HFFc6 (cell line): ENCODE measurements at places on chromosomes 3 and 15.

DNA sequence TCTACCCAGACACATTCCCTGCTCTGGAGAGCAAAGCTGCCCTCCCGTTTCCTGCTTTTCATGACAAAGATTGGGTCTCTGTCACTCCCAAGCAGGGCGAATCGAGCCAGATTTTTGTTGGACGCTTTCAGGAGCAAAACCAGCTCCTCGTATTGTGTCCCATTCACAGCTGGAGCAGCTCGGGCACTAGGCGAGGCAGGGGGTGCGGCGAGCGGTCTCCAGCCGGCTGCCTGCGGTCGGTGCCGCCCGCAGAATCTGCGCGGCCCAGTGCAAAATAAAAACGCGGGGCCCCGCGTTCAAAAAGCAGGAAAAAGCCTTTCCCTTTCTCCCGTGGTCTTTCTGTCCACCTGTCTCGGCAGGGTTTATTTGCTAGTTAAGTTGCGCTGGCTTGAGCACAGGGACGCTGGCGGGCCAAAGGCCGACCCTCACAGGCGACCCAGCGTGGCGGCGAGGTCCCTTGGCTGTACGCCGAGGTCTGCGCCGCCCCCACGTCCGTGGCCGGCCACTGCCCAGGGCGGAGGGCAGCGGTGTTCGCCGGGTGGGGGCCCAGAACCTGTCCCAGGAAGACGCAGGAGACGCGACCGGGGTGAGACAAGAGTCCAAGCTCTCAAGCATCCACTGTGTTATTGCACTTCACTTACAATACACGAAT is 71.2 kb downstream of the CYP19A1 start:
- no peak for DNase-seq

DNA sequence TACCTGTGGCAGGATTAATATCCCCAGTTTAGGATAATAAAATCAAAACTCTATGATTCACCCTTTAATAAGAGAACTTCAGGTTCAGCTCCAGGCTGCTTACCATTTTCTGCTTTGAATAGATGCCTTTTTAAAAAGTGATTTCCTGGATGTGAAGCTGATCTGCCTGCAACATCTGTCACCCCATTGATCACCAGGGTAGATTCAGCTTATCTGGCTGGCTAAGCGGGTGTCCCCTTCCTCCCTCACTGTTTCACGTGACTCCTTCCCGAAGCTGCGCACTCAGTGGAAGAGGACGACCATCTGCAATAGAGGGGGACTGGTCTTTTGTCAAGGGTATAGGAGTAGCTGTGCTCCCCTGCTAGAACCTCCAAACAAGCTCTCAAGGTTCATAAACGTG is 128.1 kb downstream of the IL1RAP start:
- no peak for DNase-seq

GRCh38 chr3:126679831-126680666 is 24.0 kb upstream of the CHCHD6 start:
- peak; percentile 66 for DNase-seq

DNA sequence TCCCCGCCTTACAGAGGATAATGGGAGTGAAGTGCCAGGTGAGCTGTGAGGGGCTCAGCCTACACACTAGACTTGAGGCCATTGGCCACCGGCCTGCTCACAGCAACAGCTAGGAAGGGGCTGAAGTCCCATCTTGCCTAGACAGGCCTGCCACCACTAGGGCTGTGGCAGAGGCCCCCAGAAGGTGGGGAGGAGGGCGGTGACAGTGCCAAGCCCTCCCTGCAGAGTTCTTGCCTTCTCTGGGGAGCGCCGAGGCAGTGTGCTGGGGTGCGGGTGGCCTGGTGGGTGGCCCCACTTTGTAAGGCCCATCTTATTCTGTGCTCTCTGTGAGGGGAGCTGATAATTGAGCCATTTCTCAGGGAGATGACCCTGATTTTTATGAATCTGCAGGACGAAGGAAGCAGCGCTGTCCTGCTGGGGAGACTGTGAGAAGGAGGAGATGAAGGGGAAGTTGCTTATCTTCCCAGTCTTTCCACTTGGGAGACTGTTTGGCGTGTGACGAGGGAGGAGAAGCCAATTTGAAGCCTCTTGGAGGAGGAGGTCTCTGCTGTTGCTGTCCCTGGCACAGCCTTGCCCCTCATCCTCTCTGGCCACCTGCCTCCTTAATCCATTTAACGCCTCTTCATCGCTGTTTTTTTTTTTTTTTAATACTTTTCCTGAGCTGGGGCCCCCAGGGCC is 104.3 kb downstream of the LINGO1 start:
- DNase-seq = no peak

DNA sequence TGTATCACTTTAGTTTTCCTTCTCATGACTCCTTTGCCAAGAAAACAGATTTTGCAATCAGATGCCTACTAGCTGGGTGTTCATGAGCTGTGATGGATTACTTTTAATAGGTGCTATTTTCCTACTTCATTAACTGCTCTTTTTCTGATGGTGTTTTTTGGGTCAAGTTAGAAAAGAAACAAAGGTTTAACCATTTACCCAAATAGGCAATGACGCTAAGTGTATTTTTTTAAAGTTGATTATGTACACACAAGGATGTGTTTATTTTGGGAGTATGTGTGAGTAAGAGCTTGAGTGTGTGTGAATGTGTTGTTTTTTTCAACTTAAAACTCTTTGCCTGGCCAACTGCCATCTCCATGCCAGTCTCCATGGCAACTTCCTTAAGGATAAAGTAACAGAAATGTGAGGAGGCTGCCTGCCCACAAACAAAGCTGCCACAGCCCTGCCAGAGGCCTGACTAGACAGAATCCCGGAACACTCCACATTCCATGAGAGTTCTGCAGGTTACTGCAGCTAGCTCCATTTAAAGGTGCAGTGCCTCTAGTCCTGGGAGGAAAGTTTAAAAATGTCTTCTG is 215.6 kb upstream of the RBMS3 start:
- peak; percentile 98 for DNase-seq

DNA sequence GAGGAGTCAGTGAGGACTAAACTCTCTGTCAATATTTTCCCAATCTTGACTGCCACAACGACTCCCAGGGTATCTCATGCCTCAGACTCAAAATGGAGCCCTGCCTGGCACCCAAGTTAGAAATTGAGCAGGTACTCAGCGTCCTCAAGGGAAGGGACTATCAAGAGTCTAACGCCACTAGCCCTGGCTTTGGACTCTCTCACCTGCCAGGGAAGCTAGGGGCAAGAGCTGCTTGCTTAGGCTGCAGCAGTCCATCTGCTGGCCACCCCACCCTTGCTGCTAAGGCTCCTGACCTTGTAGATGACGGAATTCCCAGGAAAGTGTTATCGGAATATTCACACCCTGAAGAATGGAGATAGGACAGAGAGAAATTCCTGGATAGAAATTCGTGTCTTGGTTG is 33.0 kb downstream of the ZIC4 start:
- no peak for DNase-seq

GRCh38 chr3:23830869-23831484 is 25.2 kb downstream of the UBE2E1 start:
- DNase-seq = no peak

GRCh38 chr15:37764733-37765191 is 169.7 kb upstream of the TMCO5A start:
- DNase-seq = peak; percentile 63

GRCh38 chr15:100869151-100869999 is 10.3 kb upstream of the ALDH1A3 start:
- DNase-seq = no peak

DNA sequence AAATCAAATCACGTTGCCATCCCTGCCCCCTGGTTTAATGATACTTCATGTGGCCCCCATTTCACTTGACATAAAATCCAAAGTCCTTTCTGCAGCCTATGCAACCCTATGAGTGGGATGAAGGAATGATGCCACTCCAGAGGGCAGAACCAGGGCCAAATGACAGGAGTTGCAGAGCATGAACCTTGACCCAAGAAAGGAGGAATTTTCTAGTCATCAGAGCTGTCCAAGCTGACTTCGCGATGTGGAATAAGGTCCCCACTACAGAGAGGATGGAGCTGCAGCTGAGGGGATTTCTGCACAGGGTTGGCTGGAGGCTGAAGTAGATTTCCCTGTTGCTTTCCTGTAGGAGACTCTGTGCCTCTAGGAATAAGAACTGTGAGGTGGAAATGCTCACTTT is 15.8 kb upstream of the EPHB3 start:
- DNase-seq = no peak

GRCh38 chr15:27865323-27865922 is 233.7 kb downstream of the OCA2 start:
- no peak for DNase-seq

DNA sequence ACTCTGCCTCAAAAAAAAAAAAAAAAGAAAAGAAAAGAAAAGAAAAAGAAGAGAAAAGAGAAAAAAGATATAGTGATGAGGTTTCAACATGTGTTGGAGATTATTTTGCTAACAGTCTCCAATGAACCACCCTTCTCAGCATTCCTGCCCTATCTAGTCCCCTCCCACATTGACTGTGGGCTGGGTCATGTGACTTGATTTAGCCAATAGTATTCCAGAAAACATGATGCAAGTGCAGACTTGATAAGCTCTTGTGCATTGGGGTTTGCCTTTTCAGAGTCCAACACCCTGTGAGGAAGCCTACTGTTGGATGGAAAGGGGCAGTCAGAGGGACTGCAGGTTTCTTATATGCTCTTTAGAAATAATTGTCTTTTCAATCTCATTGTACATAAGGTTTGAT is 37.8 kb upstream of the MED12L start:
- DNase-seq = no peak

DNA sequence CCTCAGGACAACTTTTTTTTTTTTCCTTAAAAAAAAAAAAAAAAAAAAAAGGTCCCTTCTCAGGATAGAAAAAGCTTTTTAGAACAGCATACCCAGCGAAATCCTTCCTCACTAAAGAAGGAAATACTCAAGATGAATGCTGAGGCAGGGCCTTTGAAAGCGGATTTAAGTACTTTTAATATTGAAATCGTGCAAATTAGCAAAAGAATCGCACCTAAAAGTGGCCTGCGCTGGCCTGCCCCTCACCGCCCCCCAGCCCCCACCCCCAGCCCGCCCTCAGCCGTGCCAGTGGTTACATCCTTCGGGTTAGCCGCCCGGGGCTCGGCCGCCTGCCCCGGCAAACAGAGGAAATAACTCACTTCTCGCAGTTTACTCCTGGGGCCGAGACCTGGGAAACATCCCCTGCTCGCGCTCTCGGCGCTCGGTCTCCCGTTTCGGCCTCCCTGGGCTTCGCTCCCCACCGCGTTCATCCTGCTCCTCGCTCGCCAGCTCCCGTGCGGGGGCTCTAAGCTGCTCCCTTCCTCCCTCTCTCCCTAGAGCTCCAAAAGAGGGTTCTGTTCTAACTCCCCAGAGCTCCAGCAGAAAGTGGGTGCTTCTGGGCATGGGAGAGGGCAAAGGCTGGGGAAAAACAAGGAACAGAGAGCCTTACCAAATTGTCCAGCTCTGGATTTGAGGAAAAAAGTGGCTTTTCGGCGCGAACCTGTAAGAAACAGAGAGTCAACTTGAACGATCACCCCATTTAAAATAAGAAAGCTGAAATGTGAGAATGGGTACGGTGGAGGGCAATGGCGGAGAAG is 5.2 kb downstream of the MEIS2 start:
- no peak for DNase-seq

GRCh38 chr3:169529013-169529412 is 134.5 kb downstream of the MECOM start:
- DNase-seq = no peak

- no peak for DNase-seq
Measured at GRCh38 chr3:107822308-107822707, 268.5 kb downstream of the CD47 start.

DNA sequence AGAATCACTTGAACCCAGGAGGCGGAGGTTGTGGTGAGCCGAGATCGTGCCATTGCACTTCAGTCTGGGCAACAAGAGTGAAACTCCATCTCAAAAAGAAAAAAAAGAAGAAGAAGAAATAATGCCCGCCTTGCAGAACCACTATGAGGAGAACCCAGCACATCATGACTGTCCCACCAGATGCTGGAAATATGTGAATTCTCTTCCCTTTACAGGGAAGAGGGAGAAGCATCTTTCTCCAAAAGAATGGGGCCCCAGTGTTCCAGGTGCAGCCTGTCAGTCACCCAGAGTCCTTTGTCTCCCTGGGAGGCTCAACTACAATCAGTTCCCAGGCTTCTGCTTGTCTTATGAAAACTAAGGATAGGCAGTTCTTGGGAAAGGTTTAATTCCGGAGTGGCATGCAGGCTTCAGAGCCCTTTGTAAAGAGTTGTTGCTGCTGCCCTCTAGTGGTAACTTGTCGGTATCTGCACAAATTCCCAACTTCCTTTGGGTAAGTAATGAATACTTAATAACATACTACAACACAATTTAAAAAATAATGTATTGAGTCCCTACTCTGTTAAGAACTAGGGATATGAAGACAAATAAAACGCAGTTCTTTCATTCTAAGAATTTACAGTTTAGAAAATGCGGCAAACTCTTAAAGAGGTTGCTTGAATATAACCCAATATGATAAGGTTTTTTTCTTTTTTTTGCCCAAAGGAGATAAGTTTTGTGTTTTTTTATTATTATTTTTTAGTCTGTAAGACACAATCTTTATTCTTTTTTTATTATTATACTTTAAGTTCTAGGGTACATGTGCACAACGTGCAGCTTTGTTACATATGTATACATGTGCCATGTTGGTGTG is 18.6 kb upstream of the TICRR start:
- peak; percentile 65 for DNase-seq

- DNase-seq = no peak
Measured at GRCh38 chr15:41622901-41623300, 37.3 kb upstream of the MGA start.

- DNase-seq = peak; percentile 54
Measured at GRCh38 chr3:157128771-157129681, 30.9 kb downstream of the CCNL1 start.

DNA sequence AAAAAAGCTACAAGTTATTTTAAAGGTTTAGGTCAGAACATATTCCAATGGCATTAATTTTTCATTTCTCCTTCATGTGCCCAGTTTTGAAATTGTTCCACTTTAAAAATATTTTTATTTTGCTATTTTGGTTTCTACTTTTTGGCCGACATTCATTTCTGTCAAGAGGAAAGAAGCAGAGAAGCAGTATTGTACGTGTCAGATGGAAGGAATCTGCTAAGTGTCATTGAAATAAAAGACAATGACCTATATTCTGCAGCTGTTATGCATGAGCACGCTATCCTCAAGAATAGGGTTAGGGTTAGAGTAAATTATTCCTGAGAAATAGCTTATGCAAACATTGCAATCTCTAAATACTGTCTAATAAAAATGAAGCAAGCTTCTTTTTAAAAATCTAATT is 941.7 kb downstream of the TUSC7 start:
- no peak for DNase-seq

DNA sequence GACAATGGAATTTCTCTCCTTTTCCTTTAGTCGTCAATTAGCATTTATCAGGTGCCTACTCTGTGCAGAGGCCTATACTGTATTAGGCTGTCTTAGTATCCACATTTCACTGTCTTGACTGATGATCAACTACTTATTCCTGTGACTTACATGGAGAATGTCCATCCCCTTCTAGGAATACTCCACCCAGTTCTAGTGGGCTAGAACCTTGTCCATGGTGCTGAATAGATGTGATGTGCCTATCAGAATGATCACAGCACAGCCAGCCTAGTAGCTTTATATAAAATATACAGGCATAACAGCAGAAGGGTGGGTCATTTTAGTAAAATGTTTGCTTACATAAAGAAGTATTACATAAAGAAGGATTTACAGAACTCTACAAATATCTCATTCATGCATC is 621.4 kb downstream of the PDCD6IP start:
- no peak for DNase-seq
